ENCODE measurements at places on chromosomes 5 and 9.
A peak's percentile ranks its signal among the peaks of the same experiment; 100 is the strongest.

- H3K4me3 ChIP-seq = no peak within 1 kb of the TSS
- H3K27me3 ChIP-seq = peaks cover 37% of the 10 kb centered on the region
- no peak within 1 kb of the TSS for H3K27ac ChIP-seq
- DNase-seq = no peak
- no peaks in the 10 kb centered on the region for H3K4me1 ChIP-seq
Observed at GRCh38 chr5:140785905-140786686, at the start of gene PCDHA1. TSS of gene PCDHA1 (plus strand) at chr5:140786140.

GRCh38 chr5:140372971-140373487 is 13.0 kb downstream of the SLC4A9 start:
- H3K27ac ChIP-seq = no peak overlapping the region
- no peaks in the 10 kb centered on the region for H3K27me3 ChIP-seq
- H3K4me3 ChIP-seq = no peak overlapping the region
- peak; percentile 58 for DNase-seq
- H3K36me3 ChIP-seq = no peaks in the 10 kb centered on the region

GRCh38 chr5:180636403-180637075 is 12.9 kb downstream of the FLT4 start:
- no peaks in the 10 kb centered on the region for H3K4me1 ChIP-seq
- H3K36me3 ChIP-seq = no peaks in the 10 kb centered on the region
- no peak overlapping the region for H3K4me3 ChIP-seq
- DNase-seq = peak; percentile 2

DNA sequence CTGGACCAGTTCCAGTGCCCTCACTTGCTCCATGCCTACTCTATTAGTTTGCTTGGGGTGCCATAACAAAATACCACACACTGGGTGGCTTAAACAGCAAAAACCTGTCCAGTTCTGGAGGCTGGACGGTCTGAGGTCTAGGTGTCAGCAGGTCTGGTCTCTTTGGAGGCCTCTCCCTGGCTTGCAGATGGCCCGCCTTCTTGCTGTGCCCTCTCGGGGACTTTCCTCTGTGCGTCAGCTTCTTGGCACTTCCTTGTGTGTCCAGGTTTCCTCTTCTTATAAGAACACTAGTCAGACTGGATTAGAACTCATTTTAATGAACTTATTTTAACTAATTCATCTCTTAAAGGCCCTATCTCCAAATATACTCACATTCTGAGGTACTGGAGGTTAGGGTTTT is 97.2 kb downstream of the CARTPT start:
- H3K36me3 ChIP-seq = no peaks in the 10 kb centered on the region
- no peak overlapping the region for H3K27ac ChIP-seq
- no peaks in the 10 kb centered on the region for H3K4me1 ChIP-seq
- peaks cover 4% of the 10 kb centered on the region for H3K27me3 ChIP-seq

- no peak overlapping the region for H3K27ac ChIP-seq
- H3K4me1 ChIP-seq = no peaks in the 10 kb centered on the region
- H3K27me3 ChIP-seq = no peaks in the 10 kb centered on the region
- no peaks in the 10 kb centered on the region for H3K36me3 ChIP-seq
Observed at GRCh38 chr9:114030364-114030763, 47.7 kb downstream of the AMBP start.
